CD4-positive, alpha-beta T cell (primary cell): ENCODE measurements at places on chromosomes 5 and 9. TPM values are rescaled to one million over a fixed set of nuclear protein-coding genes. Genes with fewer than 3 reads are reported as not detected.

DNA sequence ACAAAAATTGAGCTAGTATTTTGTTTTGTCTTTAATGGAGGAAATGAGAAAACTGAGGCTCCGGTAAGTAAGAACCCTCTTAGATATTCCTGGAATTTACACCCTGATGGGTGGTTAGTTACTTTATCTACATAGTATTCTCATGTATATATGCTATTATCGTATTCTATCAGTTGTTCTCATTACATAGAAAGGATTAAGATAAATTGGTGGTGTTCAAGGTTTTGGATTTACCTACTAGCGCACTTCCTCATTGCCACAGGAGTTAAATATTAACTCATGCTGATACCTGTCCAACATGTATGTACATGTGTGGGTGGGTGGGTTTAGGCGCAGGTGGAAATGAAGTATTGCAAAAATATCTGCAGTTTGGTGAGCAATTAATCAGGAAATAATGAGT, 61.1 kb upstream of the IFNE start:
- no peak for DNase-seq

DNA sequence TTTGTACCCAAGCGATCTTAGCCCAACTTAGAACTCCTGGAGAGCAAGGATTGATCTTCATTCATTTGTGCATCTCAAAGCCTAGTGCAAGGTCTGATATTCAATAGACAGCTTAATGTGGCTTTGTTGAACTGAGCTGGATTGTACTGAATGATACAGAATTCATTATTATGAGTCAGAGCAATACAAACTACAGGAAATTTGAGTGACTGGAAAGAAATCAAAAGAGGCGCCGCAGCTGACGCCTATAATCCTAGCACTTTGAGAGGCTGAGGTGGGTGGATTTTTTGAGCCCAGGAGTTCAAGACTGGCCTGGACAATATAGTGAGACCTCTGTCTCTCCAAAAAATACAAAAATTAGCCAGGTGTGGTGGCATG, 58.6 kb downstream of the ENC1 start:
- no peak for DNase-seq

- no peak for DNase-seq
Observed at GRCh38 chr9:32991897-32992594, 9.4 kb downstream of the APTX start.

DNA sequence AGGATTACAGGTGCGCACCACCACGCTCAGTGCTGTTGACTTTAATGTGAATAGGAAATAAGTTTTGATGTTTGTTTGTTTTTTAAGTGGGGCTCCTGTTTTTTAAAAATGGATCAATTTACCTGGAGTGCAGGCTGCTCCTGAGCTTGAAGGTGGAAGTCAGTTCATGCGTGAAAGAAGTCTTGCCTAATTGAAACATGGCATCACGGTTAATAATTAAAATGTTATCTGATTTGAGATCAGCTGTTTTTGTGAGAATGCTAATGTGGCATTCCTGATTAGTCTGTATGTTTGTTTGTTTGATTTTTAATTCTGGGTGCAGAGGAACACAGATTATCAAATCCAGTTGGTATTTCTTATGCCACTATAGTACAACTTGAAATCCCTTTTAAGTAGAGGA, 6.5 kb downstream of the SFXN1 start:
- no peak for DNase-seq

GRCh38 chr9:928363-929042, 48.0 kb upstream of the DMRT3 start:
- DNase-seq, result no peak

DNA sequence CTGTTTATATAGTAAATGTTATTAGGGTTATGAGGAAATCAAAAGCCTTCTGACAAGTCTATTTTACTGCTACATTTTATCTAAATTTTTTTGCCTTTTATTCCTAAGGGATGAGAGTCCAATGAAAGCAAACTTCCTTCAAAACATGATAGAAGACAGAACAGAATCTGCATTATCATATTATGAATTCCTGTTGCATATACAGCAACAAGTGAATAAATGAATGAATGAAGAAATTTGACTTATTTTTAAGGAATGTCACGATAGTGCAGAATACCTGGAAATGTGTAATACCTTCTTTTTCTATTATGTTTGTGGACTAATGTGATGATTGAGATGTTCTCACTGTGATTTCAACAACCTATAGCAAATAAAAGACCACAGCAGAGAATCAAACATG, 13.5 kb upstream of the CAMLG start:
- no peak for DNase-seq

DNA sequence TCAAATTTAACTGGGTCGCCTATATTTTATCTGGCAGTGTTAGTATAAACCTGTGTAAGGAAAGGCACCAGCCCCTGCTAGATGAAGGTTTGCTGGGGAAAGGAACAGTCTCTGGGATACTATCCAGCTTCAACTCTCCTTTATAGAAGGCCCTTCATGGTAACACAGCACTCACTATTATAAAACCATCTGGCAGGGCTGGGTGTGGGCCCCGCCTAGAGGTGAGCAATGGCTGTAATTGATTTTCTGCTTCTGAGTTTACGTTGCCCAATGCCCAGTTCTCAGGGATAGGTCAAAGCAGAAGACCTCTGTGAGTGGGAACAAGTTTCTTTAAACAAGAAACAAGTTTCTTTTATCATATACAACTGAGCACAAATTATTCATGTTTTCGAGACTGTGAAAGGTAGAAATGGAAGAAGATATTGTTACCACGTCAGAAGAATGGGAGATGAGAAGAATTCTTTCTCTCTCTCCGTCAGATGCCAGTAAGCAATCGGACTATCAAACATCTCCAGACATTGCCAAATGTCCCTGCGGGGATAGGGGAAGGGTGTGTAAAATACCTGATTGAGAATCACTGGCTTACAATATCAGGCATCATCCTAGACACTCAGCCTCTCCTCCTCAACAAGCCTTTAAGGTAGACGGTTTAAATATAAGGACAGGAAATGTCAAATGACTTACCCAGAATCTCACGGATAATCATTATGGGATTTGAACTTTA, 205.9 kb downstream of the PDZD2 start:
- DNase-seq, result no peak

DNA sequence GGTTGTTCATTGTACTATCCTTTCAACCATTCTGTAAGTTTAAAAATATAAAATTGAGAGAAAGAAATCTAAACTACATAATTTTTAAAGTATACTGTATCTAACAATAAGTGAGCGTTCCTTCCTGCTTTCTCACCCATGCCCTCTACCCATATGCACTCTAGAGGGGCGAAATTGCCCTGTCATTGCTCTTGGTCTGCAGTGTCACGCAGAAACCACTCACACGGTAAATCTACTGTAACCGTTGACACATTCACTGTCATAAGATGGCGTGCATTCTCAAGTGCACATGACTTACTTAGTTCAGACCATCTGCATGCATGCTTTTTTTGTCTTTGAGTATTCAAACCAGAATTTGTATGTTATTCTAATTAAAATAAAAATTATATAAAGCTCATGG, 55.7 kb upstream of the NIPBL start:
- no peak for DNase-seq

DNA sequence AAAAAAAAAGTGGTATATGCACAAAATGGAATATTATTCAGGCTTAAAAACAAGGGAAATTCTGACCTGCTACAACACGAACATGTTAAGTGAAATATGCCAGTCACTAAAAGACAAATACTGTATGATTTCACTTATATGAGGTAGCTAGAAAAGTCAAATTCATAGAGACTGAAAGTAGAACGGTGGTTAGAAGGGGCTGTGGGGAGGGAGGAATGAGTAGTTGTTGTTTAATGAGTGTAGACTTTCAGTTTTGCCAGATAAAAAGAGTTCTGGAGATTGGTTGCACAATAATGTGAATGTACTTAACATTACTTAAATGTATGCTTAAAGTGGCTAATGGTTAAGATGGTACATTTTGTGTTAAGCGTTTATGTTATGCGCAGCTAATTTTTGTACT, 79.5 kb upstream of the IL12B start:
- DNase-seq, result no peak

DNA sequence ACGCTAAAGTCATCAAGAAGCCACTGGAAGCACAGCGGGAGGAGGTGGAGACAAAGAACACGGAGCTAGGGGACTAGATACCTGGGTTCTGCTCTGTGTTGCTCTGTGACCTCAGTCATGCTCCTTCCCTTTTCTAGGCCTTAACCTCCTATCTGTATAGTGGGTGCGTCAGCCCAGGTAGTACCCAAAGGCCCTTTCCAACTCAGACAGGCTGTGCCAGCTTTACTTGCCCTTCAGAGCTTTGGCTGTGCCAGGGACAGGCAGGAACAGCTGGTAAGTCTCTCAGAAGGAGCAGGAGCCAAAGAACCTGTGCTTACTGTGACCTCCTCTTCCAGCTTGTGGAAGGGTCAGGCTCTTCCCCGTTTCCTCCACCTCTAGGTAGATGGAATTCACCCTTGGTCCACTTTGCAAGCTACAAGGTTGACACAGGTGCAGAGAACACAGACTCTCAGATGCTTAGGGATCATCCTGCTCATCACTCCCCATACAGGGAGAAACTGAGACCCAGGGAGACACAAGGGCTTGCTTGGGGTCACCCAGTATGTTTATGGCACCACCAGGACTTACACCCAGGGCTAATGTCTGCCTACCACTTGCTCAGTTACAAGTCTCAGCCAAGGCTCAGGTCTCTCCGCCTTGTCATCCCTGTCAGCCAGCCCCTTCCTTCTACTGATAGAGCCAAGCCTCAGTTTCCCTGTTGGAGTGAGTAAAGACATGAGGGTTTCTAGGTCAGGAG, 1.7 kb downstream of the CCDC69 start:
- DNase-seq, result no peak

DNA sequence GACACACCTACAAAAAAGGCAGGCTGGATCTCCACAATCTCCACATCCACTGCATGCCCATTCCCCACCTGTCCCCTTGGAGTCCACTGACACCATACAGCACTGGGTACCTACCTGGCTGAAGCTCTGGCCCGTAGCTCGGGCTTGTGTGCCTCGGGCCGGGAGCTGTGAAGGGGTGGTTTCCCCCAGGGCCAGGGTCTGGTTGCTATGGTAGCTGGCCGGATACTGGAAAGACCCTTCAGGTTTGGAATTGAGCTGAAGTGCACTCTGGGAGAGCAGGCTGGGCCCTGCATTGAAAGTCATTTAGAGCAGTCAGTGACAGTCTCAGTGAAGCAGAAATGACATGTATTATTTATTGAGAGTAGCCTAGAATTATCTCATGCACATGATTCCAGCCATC, 507.3 kb downstream of the CTNND2 start:
- no peak for DNase-seq

The STC2 gene
- total RNA-seq, result not detected

The PCDHGB7 gene
- total RNA-seq, result not detected
